ENCODE measurements at places on chromosomes 3 and 15.

GRCh38 chr3:44981220-44981619, 5.2 kb downstream of the EXOSC7 start:
- DNase-seq: no peak

GRCh38 chr3:137174514-137174913, 216.7 kb downstream of the IL20RB start:
- DNase-seq: no peak

DNA sequence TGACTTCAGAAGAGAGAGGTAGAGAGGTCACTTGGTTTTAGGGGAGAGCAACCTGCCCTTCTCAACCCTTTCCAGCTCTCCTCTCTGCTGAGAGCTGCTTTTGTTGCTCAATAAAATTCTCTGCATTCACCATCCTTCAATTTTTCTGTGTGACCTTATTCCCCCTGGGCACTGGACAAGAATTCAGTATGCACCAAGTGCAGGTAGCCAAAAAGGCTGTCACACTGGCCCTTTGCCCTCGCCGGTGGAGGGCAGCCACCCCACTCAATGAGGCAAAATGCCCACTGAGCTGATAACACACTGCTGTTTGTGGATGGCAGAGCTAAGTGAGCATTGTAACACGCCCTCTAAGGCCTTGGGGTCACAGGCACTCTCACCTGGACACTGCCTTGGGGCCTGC, 12.9 kb downstream of the PGBD4 start:
- DNase-seq: no peak

- DNase-seq: no peak
These were observed 40.9 kb downstream of the CRTC3 start for GRCh38 chr15:90570643-90571042.

DNA sequence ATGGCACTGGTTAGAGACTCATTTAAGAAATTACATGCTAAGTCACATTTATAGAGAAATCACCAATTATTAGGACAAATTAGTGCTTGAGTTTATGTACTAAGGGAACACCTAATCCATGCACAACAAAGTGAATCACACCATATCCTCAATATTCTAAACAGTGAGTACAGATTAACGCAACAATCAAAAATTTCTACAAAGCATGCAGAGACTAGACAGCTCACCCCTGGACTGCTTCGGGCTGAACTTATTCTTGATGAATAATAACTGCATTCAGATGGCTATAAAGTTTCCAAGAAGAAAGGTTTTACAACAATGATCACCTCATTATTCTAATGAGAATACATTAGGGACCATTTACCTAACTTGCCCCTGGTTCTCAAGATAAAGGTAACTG, 66.5 kb downstream of the LRRFIP2 start:
- DNase-seq: no peak

GRCh38 chr15:45182996-45183395, 4.8 kb downstream of the SHF start:
- no peak for DNase-seq

GRCh38 chr3:100002599-100003350, 111.5 kb downstream of the FILIP1L start:
- no peak for DNase-seq

GRCh38 chr3:49705390-49705960, 14.0 kb downstream of the AMIGO3 start:
- no peak for DNase-seq

DNA sequence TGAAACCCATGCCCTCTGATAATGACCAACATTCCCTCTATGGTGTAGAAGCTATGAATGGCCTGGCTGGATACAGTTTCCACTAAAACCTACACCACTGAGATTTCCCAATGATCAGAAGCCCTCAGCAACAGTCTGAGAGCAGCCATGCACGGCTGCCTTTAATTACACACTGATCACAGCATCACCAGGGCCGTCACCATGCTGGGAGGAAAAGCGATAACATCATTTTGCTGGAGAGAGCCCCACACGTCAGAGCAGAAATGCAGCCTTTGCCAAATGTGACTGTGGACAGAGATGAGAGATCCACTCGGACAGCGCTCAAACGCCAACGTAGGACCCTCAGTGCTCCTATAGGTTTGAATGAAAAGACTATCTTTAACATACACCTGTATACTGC, 135.0 kb downstream of the XXYLT1 start:
- DNase-seq: no peak

DNA sequence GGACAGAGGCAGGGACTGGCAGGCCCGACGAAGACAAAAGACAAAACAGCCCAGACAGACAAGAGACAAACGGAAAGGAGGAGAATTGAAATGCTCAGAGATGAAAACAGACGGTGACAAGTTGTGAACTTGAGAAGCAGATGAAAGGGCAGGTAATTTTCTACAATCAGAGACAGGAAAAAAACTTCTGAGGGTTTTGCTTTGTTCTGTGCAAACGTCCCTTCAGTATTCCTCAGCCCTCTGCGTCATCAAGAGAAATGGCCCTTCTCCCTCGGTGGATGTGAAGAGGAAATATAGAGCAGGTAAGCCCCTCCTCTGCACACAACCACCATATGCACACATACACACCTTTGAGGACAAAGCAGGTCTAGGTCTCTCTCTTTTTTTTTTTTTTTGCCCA, 206.6 kb downstream of the UACA start:
- DNase-seq: no peak

DNA sequence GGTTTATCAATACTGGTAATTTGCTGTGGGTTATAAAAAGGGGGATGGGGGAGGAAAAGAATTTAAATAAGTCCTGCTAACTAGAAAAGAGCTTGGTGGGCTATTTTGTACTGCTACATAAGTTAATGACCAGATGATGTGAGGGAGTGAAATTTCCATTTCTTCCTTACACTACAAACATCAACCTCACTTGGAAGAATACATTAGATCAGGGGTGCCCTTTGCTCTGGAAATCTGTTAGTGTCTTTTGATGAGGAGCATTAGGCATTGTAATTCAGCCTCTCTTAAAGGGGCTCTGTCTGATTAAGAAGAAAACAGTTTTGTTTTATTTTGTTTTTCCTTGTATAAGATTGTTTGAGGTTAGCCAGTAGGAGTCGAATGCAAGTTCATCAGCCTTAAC, 576.4 kb upstream of the TBL1XR1 start:
- DNase-seq: no peak

- no peak for DNase-seq
These were observed 394 bp downstream of the OSBPL10 start for GRCh38 chr3:31980530-31981205.

- DNase-seq: no peak
These were observed 1639.5 kb downstream of the SI start for GRCh38 chr3:163438760-163439159.

- DNase-seq: no peak
These were observed 33.5 kb downstream of the ZBTB38 start for GRCh38 chr3:141401573-141402475.

- no peak for DNase-seq
These were observed 3.7 kb upstream of the SQOR start for GRCh38 chr15:45630917-45631691.

- DNase-seq: no peak
These were observed 6.9 kb upstream of the MST1R start for GRCh38 chr3:49910409-49911123.

- DNase-seq: no peak
These were observed 75.9 kb upstream of the SPRED1 start for GRCh38 chr15:38176691-38177090.

GRCh38 chr3:32455609-32456428, 46.8 kb downstream of the CMTM6 start:
- no peak for DNase-seq

DNA sequence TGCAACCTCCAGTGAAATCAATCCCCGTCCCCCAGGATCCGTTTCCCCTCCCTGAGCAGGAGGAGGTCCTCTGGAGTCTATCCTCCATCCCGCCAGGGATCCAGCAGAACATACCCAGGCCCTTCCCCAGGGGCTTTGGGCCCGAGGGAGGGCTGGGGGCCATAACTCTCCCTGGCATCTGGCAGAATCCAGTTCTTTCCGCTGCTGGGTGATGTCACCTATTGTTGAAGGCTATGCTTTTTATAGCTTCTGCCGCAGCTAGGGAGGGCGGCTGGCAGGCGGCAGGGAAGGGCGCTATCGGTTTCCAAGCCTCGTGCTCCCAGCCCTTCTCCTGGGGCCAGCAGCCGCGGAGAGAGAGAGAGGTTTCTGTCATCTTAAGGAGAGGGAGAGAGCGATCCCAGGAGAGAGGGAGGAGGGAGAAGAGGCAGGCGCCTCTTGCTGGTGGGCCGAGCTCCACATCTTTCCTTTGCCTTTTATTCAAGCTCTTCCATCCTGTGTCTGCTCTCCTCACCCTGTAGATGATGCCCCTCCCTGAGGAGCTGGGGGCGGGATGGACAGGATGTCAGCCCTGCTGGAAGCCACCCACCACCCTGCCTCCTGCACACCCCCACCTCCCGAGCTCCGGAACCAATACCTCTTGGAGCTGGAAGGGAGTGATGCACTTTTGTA, 120.1 kb downstream of the ANP32A start:
- peak; percentile 55 for DNase-seq

DNA sequence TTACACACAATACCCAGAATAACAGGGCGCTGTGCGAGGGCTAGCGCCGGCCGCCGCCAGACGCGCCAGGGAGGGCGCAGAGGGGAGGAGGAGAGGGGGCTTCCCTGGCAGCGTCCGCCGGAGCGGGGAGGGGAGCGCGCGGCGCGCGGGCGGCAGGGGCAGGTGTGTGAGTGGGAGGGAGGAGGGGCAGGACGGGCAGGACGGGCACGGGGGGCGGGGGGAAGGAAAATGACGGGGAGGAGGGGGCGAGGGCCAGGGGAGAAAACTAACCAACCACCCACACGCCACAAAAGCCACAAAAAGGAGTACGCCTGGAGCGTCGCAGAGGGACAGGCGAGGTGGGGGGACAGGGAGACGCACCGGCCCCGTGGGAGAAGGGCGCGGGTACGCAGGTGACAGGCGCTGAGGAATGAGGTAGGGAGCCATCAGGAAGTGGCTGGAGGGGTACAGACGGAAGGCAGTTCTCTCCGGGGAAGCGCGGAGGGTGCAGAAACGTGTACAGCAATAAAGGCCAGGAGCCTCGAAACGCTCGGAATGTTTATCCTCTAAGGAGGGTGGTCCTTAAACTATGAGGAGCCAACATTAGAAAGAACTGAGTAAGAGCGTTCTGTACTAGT, 610 bp upstream of the SATB1 start:
- no peak for DNase-seq

DNA sequence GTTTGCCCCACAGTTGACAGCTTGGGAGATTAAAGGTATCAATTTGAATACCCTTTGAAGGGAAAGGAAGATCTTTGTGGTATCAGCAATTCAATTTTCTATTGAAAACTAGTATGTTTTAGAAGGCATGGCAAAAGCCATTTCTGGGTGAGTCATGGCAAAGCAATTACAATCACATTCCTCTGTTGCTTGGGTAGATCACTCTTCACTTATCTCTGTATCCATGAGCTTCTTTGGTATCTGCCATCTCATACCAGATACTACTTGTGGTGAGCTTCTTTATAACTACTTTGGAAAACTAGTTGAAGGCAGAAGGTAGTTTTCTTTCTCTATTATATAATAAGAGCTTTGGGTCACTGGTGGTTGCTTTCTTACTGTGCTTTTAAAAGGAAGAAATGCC, 28.3 kb upstream of the LSAMP start:
- no peak for DNase-seq

DNA sequence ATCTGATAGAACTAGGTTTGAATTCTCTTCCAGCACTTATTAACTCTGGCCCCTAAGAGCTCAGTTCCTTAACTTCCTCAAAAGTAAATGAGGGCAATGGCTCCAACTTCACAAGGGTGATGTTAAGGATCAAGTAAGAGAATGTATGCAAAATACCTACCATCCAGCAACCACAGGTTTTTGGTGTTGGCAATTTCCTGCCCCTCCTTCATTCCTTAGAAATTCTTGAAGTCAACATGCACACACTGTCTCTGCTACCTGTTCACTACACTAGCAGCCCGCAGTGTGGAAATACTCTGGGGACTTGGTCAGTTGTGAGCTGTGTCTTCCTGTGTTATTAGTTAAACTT, 5.0 kb downstream of the ZBED2 start:
- no peak for DNase-seq

GRCh38 chr3:24838533-24838932, 343.9 kb upstream of the THRB start:
- DNase-seq: no peak

DNA sequence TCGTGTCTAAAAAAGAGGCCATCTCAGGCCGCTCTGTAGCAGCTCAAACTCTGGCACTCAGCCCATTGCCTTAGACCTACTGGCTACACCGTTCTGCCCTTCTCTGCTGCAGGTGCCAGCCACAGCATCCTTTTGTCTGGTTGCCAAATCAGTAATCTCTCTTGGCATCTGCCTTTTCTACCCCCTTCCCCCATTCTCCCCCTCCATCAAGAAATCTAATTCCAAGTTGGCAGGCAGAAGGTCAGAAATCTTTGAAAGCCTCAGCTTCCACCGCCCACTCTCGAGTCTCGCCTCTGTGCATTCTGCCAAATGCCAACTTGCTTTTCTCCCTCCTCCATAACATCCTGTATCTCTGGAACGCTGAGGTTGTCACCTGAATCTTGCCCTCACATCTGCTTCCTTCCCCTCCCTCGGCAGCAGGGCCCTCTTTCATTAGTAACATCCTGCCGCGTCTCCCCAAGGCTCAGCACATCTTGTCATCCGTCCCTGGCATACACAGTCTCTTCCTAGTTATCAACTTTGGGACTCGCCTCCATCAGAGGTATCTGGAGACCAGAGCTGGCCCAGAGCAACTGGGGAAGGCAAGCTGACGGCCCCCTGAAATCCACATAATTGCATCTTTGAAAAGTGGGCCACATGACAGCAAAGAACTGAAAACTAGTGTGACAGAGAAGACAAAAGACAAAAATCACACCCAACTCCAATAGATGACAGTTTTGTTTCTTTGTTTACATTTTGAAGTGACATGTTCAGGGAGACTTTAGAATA, 312.0 kb upstream of the CCDC54 start:
- DNase-seq: peak; percentile 75

- DNase-seq: no peak
These were observed 1031.7 kb upstream of the CFAP20DC start for GRCh38 chr3:60081381-60082095.

- DNase-seq: no peak
These were observed 1.2 kb downstream of the B2M start for GRCh38 chr15:44712346-44713005.

DNA sequence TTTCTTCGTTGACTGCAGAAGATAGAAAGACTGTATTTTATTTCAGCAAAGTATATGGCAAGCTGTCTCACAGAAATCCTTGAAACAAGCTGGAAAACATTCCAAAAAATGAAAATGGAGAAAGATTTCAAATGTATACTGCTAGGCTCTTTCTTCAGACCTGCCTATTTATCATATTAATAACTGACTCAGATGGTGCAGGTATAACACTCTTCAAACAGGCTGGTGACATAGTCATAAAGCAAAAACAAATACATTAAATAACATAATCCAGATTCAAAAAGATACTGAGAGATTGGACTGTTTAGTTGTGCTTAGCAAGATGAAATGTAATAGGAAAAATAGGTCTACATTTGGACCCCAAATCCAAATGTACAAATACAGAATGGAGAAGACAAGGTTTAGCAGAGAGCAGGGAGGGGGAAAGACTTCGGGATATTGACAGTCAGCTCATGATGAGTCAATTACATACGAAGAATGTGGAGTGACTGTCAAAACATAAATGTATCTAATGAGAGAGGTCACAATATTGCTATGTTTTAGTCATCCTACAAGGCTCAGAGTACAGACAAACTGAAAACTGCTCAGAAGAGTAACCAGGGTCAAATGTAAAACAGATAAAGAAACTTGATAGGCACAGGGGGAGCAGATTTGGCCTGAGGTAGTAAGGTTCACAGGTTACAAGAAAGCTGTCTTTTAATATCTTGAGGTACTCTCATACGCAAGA, 88.7 kb downstream of the DMXL2 start:
- DNase-seq: no peak

All from DMS 273 treated with DMSO at 0.1 percent for 48 hours (cell line).